Activated effector memory CD4-positive, alpha-beta T cell treated with anti-CD3 and anti-CD28 coated beads, Interleukin-2, amount 50 U/mL, for 16 hours (primary cell): ENCODE measurements at places on chromosomes 6 and 20.

GRCh38 chr20:56487216-56487615 lies 18.8 kb downstream of the RTF2 start:
- no peak for DNase-seq

DNA sequence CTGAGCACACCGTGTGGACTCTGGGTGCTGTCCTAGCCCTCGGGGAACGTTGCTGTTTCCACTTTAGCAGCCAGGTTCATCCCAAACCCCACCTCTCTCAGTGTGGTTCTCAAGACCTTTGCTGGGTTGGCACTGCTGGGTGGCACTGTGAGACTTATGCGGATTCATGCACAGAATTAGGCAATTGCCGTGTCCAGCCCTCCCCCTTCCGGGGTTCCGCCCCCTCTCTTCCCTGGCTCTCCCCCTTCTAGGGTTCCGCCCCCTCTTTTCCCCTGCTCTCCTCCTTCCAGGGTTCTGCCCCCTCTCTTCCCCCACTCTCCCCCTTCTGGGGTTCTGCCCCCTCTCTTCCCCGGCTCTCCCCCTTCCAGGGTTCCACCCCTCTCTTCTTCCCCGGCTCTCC lies 39.8 kb upstream of the SLCO4A1 start:
- DNase-seq = peak; percentile 74

DNA sequence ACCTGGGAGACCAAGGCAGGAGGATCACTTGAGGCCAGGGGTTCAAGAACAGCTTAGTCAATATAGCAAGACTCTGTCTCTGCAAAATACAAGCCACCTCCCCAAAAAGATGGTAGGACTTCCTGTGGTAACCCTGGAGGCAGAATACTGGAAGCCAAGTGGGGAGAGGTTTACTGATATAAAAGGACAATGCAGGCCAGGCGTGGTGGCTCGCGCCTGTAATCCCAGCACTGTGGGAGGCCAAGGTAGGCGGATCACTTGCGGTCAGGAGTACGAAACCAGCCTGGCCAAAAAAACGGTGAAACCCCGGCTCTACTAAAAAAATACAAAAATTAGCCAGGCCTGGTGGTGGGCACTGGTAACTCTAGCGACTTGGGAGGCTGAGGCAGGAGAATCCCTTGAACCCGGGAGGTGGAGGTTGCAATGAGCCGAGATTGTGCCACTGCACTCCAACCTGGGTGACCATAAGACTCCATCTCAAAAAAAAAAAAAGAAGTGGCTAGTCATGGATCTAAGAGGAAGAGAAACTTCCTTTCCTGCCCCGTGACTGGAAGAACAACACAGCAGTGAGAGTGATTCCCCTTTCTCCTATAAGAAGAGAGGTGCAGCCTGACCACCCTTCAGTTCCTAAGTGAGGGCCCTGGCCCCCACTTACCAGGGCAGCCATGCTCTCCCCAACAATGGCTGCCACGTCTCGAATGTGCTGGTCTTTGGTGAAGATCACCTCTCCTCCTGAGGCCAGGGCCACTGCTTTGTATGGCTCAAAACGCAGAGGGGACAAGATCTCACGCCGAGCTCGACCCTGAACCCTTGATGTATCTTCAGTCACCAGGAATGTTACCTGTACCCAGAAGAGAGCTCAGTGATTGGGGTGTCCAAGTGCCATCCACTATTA lies 6.2 kb downstream of the SAPCD1 start:
- DNase-seq = no peak

DNA sequence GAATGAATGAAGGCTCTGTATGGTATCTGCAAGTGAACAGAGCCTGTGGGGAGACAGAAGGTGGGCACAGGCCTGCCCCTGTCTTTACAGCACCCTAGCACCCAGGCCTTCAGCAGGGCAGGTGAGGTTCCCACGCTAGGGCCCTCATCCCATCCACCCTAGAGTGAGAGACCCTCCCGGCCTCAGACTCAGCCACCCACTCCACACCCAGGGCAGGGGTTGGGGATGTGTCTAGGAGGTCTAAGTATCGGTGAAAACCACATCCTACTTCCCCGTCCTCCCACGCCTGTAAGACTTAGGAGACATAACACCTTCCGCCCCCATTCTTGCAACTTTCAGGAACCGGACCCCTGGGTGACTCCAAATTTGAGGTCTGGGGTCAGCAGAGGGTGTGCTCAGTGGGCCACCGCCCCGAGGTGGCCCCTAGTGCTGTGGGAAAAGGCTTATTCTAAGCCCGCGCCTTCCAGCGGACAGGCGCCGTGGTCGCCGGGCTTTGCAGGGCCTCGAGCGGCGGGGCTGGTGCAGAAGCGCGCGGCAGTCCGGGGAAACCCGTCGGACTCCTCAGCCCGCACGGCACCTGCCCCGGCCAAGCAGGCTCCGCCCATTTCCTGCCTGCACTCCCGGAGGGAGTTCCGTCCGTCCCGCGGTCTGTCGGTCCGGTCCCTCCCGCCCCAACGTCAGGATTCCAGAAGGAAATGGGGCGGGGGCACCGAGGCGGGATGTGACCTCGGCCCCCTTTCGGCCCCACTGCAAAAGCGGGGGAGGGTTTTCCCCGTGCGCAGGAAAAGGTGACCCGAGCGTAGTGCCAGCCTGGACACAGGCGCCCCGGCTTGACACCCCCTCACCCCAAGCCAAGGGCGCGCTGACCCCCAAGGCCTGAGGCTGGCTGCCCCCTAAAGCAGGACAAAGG lies 868 bp downstream of the SAMD10 start:
- peak; percentile 88 for DNase-seq

DNA sequence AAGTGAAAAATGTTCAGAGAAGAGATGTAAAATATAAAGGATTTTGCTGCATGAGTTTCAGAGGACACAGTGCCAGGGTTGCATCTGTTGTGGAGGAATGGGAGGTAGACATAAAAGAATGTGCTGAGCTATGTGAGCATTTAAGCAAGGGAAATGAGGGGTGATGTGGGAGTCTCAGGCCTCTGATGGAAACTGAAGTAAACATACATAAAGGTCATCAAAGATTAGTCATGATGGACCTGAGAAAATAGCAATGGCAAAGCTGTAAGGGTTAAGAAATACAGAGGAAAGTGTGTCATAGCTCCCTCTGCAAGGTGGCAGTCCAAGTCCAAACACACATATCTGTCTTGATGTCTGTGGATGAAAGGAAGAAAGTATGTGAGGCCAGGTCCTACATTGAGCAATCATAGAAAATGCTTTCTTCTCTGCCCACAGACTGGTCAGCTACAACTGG lies 306.6 kb upstream of the ECI2 start:
- no peak for DNase-seq

- DNase-seq = no peak
Measured at GRCh38 chr6:168099201-168100010, 20.4 kb upstream of the FRMD1 start.

DNA sequence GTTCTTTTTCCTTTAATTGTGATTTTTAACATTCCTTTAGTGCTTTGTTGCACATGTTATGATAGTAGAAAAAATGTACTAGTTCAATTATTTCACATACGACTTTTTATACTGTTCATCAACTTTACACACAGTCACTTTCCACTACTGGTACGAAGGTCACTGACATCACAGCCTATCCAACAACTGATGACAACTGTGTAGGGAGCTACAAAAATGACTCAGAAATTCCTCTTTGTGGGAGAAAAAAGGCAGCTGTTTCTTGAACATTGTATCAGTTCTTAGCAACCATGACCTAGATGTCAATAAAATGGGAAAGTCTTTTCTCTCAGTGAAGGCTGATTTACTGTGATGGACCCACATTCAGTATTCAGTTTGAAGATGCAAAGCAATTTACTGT lies 7.0 kb upstream of the ID4 start:
- no peak for DNase-seq

- peak; percentile 78 for DNase-seq
Measured at GRCh38 chr20:62668441-62669027, 26.2 kb downstream of the SLCO4A1 start.

DNA sequence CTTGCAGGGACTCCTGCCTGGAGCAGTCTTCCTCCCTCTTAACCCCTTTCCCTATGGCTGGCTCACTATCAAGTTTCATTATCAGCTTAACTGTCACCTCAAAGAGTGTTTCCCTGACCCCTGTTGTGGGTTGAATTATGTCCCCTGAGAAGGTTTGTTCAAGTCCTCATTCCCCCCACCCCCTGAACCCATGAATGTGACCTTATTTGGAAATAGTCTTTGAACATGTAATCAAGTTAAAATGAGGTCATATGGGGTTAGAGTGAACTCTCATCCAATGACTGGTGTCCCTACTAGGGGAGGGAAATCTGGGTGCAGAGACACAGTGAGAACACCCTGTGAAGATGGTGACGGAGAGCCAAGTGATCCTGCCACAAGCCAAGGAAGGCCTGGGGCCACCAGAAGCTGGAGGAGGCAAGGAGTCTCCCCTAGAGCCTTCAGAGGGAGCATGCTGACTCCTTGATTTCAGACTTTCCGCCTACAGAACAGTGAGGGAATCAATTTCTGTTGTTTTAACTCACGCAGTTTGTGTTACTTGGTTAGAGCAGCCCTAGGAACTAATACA lies 165.2 kb upstream of the TOP1 start:
- no peak for DNase-seq

DNA sequence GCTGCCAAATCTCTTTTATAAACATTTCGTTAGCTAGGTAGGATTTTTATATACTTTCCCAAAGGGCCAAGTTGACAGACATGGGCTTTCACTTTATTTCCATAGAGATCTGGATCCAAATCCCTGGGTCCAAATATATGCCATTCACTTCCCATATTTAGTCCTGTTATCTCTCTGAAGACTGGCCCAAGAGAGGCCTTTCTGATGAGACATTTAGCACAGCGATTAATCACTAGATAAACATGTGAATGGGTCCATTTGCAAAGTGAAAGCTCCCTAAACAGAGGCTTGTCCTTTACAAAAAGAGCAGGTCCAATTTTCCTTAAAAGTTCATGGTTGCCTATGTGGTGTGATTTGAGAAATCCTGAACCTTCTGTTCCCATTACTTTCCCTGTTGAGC lies 132.6 kb downstream of the TRMT11 start:
- DNase-seq = no peak
